T-helper 2 cell treated with Interferon-gamma antibody and Interleukin-4, amounts not matched to agents 5 μg/mL and 100 μg/mL, for 36 hours (primary cell): ENCODE measurements at places on chromosomes 2 and 18.
A peak's percentile ranks its signal among the peaks of the same experiment; 100 is the strongest.

DNA sequence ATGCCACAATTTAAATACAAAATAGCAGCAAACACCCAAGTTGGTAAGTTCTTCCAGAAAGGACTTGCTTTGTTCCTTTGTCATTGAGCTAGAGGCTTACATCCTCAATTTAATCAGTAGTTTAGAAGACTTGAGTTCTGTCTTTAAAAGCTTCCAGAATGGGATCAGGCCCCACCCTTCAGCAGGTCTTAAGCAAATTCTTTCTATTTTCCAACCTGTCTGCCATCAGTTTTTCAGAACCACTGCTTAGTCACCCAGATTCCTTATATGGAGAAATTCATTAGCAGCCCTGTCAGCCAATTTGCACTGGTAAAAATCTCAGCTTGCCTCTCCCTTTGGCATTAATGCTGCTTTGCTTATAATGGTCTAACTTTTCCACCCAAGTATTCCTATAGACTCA is 263.6 kb upstream of the HNMT start:
- no peaks in the 10 kb centered on the region for H3K27me3 ChIP-seq
- no peak for DNase-seq
- no peaks in the 10 kb centered on the region for H3K4me1 ChIP-seq
- no peak overlapping the region for H3K4me3 ChIP-seq

DNA sequence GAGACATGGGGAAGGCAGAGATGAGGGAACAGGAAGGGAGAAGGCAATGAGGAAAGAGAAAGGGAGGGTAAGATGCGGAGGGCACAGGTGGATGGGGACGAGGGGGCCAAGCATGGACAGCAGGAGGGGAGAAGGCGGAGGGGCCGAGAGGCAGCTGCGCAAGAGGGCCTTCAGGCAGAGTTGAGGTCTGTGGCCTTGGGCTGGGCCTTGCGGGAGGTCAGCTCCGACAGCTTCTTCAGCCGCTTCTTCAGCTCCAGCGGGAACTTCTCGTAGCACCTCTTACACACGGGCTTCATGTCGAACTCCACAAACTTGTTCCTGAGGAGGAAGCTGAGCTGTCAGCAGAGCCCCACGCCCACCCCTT is 6.9 kb upstream of the GPR17 start:
- H3K36me3 ChIP-seq = no peaks in the 10 kb centered on the region
- peak overlapping the region; percentile 82 for H3K27ac ChIP-seq
- H3K4me3 ChIP-seq = peak overlapping the region; percentile 48
- no peak for DNase-seq

DNA sequence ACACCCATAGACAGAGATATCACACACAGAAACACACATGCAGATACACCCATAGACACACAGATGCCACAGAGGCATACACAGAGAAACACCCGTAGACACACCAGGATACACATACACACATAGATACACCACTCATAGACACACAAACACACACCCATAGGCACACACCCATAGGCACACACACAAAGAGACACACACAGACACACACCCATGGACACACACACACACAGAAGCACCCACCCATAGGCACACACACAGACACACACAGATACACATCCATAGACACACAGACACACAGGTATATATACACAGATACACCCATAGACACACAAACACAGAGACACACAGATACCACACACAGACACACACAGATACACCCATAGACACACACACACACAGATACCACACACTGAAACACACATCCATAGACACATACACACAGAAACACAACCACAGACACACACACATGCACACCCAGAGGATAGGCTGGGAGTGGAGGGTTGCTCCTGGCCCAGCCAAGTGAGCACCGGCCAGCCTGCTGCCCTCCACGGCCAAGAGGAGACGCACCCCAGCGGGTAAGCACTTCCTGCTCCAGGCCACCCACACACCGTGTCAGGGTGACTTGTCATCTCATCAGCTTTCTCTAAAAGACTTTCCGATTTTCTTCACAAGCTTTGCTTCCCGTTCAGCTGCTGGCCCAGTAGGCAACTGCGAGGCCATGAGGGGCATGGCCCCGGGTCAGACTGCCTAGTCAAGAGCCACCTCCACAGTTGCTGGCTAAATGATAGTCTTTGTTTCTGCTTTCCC is 14.1 kb upstream of the CNNM3 start:
- peaks cover 7% of the 10 kb centered on the region for H3K36me3 ChIP-seq
- peaks cover 9% of the 10 kb centered on the region for H3K4me1 ChIP-seq
- no peaks in the 10 kb centered on the region for H3K27me3 ChIP-seq

- no peaks in the 10 kb centered on the region for H3K27me3 ChIP-seq
- H3K36me3 ChIP-seq = peaks cover 21% of the 10 kb centered on the region
- H3K27ac ChIP-seq = no peak overlapping the region
Measured at GRCh38 chr2:225020168-225020849, 22.0 kb downstream of the DOCK10 start.

DNA sequence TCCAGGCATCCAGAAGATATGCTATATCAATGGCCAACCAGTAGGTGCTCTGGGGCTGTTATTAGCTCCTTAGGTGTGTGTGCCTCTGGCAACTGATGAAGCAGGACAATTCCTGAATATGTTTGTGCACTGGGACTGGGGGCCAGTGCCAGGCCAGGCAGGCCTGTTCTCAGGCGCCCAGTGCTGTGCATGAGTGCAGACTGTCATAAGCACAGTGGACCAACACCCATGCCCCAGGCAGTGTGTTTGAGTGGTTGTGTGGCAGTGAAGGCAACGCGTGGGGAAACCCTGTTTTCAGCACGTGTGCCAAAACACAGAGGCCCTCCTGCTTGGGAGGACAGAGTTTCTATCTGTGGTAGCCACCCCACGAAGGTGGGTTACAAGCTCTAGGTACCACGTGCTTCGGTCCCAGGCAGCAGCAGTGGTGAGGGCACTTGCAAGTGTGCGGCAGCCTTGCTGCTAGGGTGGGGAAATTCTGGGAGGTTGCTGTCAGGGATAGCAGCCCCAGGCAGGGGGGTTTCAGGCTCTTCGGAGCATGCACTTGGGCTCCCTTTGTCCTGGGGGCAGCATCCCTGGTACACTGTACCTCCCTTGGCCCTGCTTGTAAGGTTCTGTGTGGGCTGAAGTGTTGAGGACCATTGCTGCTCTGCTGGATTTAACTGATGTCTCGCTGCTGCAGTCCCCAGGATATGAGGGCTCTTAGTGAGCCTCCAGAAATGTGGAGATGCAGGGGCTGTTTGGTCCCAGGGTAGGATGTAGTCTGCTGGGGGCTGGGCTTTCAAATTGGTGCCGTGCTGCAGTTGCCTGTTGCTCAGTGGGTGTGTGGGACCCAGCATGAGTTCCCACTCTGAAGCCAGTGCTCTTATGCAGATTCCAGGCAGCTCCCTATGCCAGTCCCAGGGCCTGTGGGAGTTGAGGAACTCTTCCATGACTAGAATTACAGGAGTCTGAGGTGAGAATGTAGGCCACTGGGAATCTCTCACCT is 280.9 kb downstream of the RPRM start:
- no peak overlapping the region for H3K27ac ChIP-seq
- DNase-seq = no peak
- H3K27me3 ChIP-seq = no peaks in the 10 kb centered on the region
- H3K4me1 ChIP-seq = no peaks in the 10 kb centered on the region

- H3K27me3 ChIP-seq = peaks cover 11% of the 10 kb centered on the region
- H3K4me3 ChIP-seq = no peak overlapping the region
- H3K36me3 ChIP-seq = no peaks in the 10 kb centered on the region
- H3K4me1 ChIP-seq = no peaks in the 10 kb centered on the region
Measured at GRCh38 chr2:182817558-182817957, 48.9 kb downstream of the FRZB start.

DNA sequence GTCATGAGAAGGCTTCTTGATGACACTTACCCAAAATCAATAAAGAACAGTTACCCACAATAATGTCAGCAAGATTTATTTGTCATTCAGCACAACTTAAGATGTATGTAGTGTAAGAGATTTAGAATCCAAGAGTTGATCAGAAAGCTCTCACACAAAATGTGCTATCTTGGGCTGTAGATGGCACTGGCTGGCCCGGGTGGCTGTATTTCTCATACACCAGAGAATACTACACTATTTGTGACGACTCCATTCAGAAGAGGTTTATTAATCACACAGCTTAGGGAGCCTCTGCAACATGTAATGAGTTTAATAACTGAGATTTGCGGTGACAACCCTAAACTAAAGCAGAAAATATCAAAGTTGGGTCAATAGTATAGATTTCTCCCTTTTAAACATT is 530.4 kb upstream of the KLHL29 start:
- H3K27ac ChIP-seq = no peak overlapping the region
- DNase-seq = no peak
- no peaks in the 10 kb centered on the region for H3K4me1 ChIP-seq
- no peaks in the 10 kb centered on the region for H3K27me3 ChIP-seq
- no peak overlapping the region for H3K4me3 ChIP-seq

GRCh38 chr2:207143215-207144172 is 22.3 kb downstream of the KLF7 start:
- peak overlapping the region; percentile 76 for H3K4me3 ChIP-seq
- DNase-seq = no peak
- peak overlapping the region; percentile 97 for H3K27ac ChIP-seq
- H3K27me3 ChIP-seq = no peaks in the 10 kb centered on the region

- no peaks in the 10 kb centered on the region for H3K4me1 ChIP-seq
- H3K4me3 ChIP-seq = no peak overlapping the region
- H3K36me3 ChIP-seq = peaks cover 45% of the 10 kb centered on the region
- DNase-seq = no peak
Measured at GRCh38 chr2:175964195-175964594, 37.9 kb downstream of the LNPK start.

DNA sequence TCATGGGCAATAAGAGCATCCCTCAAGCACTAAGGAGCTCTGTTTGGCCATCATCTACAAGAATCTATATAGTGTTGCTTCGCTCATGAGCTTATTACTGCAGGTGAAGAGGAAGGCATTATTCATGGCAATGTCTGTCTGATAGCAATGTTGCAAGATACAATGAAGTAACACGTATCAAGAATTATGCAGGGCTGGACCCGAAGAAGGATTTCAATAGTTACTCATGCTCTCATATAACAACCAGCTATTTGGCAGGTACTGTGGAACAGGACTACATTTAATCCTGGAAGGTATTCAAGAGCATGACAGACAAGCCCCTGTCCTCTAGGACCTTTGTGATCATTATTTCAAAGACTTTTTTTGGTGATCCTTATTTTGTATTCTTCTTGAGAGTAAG is 109.6 kb downstream of the LAMA3 start:
- DNase-seq = no peak
- no peaks in the 10 kb centered on the region for H3K36me3 ChIP-seq
- H3K27me3 ChIP-seq = peaks cover 27% of the 10 kb centered on the region

DNA sequence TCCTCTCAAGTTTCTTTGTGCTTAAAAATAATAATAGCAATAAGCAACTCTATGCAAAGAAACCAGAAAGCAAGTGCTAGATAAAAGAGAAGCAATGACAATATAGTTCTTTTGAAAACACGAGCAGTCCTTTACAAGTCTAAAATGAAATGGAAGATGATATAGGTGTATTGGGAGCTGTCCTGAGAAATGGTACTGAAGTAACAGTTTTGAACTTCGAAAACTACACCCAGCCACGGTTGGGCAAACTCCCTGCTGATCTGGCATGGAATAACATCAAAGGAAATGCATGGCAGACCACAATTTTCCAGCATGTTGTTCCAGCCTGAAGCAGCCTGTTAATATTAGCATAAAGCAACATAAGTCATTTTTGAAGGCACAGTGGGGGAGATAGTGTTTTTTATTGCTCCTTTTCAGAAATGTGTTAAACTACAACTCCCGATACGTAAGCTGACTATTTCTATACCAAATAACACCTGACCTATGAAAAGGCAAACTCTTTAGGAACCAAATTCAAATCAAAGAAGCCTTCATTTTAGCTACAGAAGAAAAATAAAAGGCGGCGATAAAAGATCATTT is 596.1 kb upstream of the KLHL29 start:
- H3K4me3 ChIP-seq = no peak overlapping the region
- H3K27me3 ChIP-seq = no peaks in the 10 kb centered on the region
- no peak for DNase-seq
- H3K27ac ChIP-seq = no peak overlapping the region
- H3K36me3 ChIP-seq = no peaks in the 10 kb centered on the region

DNA sequence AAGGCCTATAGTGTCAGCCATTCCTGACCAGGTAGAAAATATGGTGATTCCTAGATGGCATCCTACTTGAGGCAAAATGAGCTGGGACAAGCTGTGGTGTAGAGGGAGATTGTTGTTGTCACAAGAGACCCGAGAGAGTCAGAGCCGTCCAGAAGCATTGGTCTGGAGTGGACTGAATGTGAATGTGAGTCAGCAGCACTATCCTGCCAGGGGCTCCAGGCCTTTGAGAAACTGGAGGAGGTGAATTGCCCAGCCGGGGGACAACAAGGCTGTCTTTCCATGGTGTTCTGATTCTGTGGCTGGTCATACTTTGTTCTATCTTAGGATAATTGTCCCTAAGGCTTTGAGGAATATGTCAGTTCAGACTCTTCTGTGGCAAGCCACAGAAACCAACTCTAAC is 29.4 kb upstream of the EIF2AK3 start:
- peaks cover 2% of the 10 kb centered on the region for H3K4me1 ChIP-seq
- no peak overlapping the region for H3K27ac ChIP-seq
- no peaks in the 10 kb centered on the region for H3K36me3 ChIP-seq
- no peaks in the 10 kb centered on the region for H3K27me3 ChIP-seq

GRCh38 chr2:592737-593136 is 84.5 kb downstream of the TMEM18 start:
- peaks cover 13% of the 10 kb centered on the region for H3K27me3 ChIP-seq
- no peak overlapping the region for H3K4me3 ChIP-seq
- H3K27ac ChIP-seq = no peak overlapping the region

GRCh38 chr2:172215172-172215935 is 112.7 kb upstream of the DLX2 start:
- DNase-seq = no peak
- no peak overlapping the region for H3K4me3 ChIP-seq
- no peak overlapping the region for H3K27ac ChIP-seq
- H3K4me1 ChIP-seq = no peaks in the 10 kb centered on the region
- no peaks in the 10 kb centered on the region for H3K27me3 ChIP-seq

- H3K27me3 ChIP-seq = no peaks in the 10 kb centered on the region
- H3K4me1 ChIP-seq = no peaks in the 10 kb centered on the region
- no peak for DNase-seq
- no peak overlapping the region for H3K27ac ChIP-seq
- no peaks in the 10 kb centered on the region for H3K36me3 ChIP-seq
Measured at GRCh38 chr2:104233591-104233990, 620.3 kb upstream of the POU3F3 start.

DNA sequence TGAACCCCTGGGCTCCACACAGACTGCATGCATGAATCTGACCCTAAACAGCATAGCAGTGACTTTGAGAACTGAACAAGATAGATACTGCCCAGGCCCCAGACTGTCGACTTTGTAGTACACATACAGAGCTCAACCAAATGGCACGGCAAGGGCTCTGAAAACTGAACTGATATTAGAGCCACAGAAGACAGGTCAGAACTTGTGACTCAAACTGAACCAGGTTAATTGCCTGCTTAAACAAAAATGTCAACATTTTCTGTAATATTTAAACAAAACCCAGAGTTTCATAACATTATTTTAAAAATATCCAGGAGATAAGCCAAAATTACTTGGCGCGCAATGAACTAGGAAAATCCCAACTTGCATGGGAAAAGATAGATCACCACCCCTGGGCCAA is 260.3 kb downstream of the TPGS2 start:
- H3K4me3 ChIP-seq = no peak overlapping the region
- no peaks in the 10 kb centered on the region for H3K4me1 ChIP-seq
- no peak overlapping the region for H3K27ac ChIP-seq
- H3K36me3 ChIP-seq = no peaks in the 10 kb centered on the region
- no peak for DNase-seq

- DNase-seq = no peak
- no peaks in the 10 kb centered on the region for H3K27me3 ChIP-seq
- H3K4me3 ChIP-seq = no peak overlapping the region
- no peaks in the 10 kb centered on the region for H3K36me3 ChIP-seq
- no peaks in the 10 kb centered on the region for H3K4me1 ChIP-seq
- no peak overlapping the region for H3K27ac ChIP-seq
Measured at GRCh38 chr2:129160879-129161278, 818.6 kb upstream of the RAB6C start.
